ENCODE measurements at places on chromosomes 5 and 9.

DNA sequence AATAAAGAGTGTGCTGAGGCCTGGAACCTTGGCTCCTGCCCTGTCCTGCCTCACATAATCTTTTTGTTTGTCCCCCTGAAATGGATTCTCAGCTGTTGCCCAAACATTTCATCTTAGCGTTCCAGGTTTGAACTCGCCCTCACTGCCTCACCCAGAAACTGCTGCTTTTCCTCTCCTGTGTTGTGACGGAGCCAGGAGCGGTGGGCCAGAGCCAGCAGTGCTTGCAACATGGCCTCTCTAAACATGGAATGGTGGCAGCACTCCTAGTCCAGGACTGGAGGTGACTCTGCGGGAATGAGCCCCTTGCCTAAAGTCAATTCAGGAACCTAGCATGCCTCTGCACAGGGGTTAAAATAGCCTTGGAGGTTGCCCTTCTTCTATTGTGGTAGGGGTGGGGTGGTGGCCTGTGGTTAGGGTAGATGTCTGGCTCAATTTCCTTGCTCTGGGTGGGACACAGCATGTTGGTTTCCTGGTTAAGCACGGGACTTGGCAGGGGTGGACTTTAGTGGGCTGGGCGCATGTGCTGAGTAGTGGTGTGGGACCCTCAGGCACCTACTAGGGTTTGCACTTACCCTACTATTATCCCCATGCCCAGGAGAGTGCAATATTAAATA, 101.6 kb downstream of the SLC25A46 start:
- DNase-seq = no peak

- peak; percentile 64 for DNase-seq
These were observed 15.0 kb upstream of the TEX48 start for GRCh38 chr9:114696814-114697544.

DNA sequence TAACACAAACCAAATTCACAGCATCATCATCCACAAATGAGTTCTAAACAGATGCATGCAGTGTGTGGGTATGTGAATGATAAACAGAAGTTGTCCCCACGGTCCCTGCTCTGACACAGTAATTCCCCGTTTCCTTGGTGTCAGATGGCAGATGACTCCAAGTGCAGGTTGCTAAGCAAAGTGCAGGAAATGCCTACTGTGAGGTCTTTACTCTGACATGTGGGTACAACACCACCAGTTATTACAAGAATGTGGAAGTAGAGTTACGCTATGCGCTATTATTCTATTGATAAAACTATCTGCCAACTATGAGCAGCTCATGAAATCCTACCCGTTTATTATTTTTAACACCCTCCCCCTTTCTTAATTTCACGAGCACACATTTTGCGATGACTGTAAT, 448.9 kb downstream of the BNC2 start:
- no peak for DNase-seq

DNA sequence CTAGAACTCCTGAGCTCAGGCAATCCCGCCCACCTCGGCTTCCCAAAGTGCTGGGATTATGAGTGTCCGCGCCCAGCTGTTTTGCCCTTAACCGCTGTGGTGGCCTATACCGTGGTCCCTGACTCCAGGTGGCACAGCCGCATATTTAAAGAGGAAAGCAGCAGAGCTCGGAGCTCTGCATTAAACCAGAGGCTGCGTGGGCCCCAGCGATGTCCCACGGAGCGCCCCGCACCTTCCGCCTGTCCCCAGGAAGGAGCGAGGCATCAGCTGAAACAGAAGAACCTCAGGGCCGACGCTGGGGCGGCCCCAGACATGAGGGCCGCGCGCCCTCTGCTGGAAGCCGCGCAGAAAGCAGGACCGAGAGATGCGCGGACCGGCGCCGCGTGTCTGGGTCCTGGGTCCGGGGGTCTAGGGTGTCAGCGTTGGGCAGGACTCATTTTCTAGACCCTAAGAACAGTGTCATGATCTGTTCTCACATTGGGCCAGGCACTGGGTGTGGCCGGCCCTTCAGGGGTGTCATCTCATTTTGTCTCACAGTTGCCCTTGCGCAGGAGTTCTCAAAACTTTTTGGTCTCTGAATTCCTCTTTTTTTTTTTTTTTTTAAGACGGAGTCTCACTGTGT, 37.7 kb downstream of the LAMC3 start:
- DNase-seq = peak; percentile 50

DNA sequence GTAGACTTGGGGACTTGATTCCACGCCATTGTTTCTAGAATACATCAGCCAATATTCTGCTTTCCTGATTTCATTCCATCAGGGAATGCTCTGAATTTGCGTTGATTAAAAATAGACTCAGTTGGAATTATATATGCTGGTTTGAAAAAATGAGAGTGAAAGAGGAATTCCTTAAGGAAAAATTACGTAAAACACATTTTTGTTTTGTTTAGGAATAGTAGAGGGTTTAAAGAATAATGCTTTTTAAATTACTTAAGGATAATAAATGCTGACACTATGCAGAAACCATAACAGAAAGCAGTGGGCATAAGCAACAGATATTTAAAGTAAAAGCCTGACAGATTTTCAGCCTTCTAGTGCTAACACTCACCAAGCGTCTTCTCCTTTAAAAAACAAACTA, 235.0 kb downstream of the ADAMTS6 start:
- no peak for DNase-seq

DNA sequence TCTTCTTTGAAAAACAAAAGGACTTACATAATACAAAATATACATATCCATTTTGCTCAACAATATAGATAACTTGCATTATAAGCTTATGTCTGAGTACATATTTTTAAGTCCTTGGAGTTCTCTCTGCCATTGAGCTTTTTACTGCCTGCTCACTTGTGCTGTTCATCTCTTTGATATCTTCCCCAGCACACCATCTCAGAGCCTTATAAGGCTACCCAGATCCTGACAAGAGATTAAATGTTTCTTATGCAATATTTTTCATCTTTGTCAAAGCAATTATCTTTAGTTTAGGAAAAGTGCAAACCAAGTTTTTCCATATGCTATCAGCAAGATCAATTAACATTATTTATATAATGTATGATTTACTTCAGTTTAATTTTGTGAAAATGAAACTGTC, 60.7 kb upstream of the ITGA1 start:
- no peak for DNase-seq

DNA sequence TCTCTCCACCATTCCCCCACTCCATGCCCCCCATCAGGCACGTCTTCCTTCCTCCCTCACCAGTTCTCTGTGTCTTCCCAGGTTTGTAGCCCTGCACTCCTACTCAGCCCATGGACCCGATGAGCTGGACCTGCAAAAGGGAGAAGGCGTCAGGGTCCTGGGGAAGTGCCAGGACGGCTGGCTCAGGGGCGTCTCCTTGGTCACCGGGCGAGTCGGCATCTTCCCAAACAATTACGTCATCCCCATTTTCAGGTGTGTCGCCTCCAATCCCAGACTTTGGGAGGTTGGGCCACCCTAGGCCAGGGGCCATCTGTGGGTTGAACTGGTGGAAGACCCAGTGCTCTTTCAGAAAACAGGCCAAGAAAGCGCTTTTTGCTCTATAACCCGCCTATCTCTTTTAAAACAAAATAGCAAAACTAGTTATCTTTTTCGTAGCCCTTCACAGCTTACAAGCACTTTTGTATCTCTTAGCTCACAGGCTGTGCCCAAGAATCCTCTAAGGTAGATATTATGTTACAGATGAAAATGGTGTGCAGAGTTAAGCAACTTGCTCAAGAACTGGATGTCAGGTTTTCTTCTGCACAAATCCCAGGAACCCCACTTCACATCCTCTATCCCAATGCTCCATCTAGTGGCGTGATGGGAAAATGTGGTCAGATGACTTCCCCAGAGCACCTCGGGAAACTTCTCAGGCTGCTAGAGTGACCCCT, 56.2 kb downstream of the PLAC8L1 start:
- DNase-seq = no peak

DNA sequence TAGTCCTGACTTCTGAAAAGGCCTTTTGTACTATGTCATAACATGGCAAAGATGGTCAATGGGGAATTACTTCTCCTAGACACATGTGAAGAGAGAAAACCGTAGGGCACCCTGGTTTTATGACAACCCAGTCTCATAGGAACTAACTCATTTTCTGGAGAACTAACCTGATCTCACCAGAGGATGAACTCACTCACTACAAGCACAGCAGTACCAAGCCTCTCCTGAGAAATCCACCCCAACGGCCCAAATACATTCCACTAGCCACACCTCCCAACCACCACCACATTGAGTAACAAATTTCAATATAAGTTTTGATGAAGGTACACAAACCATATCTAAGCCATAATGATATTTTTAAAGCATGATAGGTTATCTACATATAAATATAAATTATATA, 909.3 kb upstream of the CDH10 start:
- DNase-seq = no peak

DNA sequence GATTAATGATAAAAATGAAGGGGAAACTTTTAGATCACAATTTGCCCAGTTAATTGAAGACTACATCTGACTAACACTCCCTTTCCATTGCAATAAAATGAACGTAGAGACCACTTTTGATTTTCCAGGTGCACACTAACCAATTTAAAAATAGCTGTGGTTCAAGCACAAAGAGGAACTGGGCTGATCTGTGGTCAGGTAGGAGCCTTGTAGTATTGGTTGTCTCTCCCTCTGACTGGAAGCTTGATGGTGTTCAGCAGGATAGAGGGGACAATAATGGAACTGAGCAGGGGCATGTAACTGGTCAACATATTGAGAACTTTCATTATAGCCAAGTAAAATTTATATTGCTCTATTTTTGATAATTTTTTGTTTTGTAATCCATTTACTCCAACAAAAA, 886.8 kb upstream of the SEMA6A start:
- DNase-seq = no peak

DNA sequence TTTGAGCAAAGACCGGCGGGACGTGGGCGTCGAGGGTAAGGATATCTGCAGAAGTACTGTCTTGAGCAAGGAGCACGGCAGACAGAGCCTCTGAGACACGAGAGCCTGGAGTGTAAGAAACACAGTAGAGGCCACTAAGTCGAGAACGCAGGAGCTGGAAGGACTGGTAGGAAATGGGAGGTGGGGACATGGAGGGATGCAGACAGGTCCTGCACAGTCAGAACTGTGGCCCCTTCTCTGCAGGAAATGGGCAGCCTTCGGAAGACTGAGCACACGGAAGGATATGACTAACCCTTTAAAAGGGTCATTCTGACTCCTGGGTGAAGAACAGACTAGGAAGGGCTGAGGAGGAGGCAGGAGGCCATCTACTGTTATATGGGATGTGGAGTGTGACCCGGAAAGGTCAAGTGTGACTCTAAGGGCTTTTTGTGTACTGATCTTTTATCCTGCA, 1.4 kb upstream of the CAMSAP1 start:
- DNase-seq = no peak

GRCh38 chr5:157941616-157942015, 82.7 kb upstream of the CLINT1 start:
- DNase-seq = no peak

DNA sequence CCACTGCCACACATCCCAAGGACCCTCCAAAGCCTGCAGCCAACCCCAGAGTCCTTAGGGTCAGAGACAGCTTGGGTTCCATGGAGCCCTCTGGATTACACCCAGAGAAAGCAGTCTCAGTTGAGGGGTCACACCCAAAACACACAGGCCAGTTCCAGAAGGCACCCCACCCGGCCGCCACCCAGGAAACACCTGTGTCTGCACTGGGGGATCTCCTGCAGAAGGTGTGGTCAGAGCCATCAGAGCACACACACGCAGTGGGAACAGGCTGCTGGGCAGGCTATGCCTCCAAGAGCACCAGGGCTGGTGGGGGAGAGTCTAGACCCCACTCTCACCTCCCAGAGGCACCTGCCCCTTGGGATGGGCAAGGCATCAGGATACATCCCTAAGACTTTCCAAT, 27.3 kb downstream of the NIPAL4 start:
- no peak for DNase-seq

- DNase-seq = no peak
These were observed 1193.5 kb downstream of the DTWD2 start for GRCh38 chr5:117794847-117795246.

GRCh38 chr5:685262-686171, 7.6 kb downstream of the TPPP start:
- DNase-seq = no peak

- DNase-seq = no peak
These were observed 133.0 kb downstream of the ATG10 start for GRCh38 chr5:82104872-82105271.

- DNase-seq = no peak
These were observed 218.2 kb upstream of the RFX3 start for GRCh38 chr9:3743901-3744413.

DNA sequence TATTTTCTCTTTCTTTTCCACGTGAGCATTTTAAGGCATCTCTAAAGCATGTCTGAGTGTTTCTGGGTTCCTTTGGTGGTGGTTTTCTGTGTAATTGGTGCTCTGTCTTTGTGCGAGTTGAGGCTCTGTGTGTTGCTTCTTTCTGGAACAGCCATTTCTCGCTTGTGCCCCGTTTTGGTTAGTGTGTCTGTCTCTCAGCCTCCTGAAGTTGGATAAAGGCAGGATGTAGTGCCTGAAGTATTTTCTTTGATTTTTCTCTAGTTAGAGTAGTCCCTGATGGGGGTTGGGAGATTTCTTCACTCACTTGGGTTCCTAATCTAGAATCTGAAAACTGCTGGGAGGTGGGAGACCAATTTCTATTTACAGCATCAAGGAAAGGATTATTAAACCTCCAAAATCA, 129.7 kb upstream of the TMEM161B start:
- no peak for DNase-seq

- DNase-seq = no peak
These were observed 469.3 kb downstream of the SPATA31D1 start for GRCh38 chr9:82457891-82458290.

GRCh38 chr5:107401470-107402122, 269.1 kb downstream of the EFNA5 start:
- no peak for DNase-seq

DNA sequence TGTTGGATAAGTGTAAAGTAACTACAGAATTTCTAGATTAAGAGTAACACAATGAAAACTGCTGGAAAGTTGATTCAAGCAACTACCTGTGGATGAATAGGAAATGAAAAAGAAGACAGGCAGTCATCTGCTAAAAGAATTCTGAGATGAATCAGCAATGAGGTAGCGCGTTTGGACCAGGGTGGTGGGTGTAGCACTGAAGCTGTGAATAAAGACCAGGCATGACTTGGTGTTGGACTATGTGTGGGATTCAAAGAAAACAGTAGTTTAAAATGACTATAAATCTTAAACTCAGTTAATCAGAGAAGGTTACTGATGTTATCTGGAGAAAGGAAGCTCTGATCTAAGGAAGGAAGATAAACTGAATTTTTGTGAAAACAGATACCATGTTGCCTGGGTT, 159.8 kb downstream of the FBN2 start:
- no peak for DNase-seq

DNA sequence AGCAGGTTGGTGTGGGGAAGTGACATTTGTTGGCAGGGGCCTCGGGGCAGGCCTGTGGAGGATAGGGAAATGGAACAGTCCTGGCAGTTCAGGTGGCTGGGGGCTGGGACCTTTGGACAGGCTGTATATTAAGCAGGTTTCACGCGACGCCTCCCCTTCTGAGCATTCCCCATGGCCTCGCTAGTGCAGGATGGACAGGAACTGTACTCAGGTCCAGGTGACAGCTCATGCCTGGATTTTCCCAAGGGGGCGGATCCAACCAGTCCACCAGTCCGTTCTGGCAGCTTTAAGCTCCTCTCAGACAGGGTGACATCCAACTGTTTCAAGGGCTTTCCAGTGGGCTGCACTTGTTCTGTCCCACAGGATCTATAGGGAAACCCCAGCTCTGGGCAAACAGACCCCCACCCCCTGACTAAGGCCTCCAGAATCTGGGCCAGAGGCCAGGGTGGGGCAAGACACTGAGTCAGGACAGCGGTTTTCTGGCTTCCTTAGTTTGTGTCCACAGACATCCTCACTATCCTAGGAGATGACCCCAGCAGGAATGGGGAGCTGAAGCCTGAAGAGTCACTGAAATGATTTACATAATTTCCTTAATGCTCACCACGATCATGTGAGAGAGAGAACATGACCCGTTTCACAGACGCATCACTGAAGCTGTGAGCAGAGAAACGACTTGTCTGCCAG, 20.9 kb downstream of the CSF2 start:
- DNase-seq = no peak
